ENCODE measurements at places on chromosomes 5 and 9. TPM values are rescaled to one million over a fixed set of nuclear protein-coding genes. Genes with fewer than 3 reads are reported as not detected.
A peak's percentile ranks its signal among the peaks of the same experiment; 100 is the strongest.

Gene PCDHB4
- 3.4 TPM for total RNA-seq

Gene EXOSC3
- total RNA-seq = 19.8 TPM

Gene DND1
- 0.23 TPM for total RNA-seq

- DNase-seq = peak; percentile 23
Observed at GRCh38 chr5:1208743-1209488, 7.5 kb downstream of the SLC6A19 start.

All from right cardiac atrium (tissue), 5 donors.